ENCODE measurements at places on chromosomes 1 and 21.

- DNase-seq = no peak
These were observed 54.5 kb upstream of the IGSF5 start for GRCh38 chr21:39690454-39690853.

- DNase-seq = no peak
These were observed 83.2 kb downstream of the APP start for GRCh38 chr21:26087223-26087918.

- no peak for DNase-seq
These were observed 28.7 kb upstream of the KCNJ15 start for GRCh38 chr21:38228115-38228514.

DNA sequence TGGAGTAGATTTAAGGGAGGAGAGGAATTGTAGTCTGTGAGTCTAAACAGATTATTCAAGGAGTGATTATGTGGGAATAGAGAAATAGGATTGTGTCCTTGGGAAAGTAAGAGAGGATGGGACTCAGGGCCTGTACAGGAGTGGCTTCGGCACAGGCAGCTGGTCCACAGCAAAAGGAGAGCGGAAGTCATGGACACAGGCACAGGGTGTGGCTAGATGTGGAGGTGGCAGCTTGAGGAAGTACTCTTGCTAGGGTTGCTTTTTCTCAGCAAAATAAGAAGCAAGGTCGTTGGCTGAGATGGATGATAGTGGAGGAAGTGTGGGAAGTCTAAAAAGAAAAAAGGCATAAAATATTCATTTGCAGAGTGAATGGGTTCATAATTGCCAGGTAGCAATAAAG, 18.5 kb upstream of the ZNF648 start:
- no peak for DNase-seq

- no peak for DNase-seq
These were observed 12.6 kb downstream of the ETV3L start for GRCh38 chr1:157087030-157087429.

GRCh38 chr1:230067419-230067870, 407 bp downstream of the GALNT2 start:
- no peak for DNase-seq

GRCh38 chr1:14118691-14119485, 418.9 kb downstream of the PRDM2 start:
- DNase-seq = no peak

- DNase-seq = no peak
These were observed 57.8 kb upstream of the TARBP1 start for GRCh38 chr1:234536741-234537140.

DNA sequence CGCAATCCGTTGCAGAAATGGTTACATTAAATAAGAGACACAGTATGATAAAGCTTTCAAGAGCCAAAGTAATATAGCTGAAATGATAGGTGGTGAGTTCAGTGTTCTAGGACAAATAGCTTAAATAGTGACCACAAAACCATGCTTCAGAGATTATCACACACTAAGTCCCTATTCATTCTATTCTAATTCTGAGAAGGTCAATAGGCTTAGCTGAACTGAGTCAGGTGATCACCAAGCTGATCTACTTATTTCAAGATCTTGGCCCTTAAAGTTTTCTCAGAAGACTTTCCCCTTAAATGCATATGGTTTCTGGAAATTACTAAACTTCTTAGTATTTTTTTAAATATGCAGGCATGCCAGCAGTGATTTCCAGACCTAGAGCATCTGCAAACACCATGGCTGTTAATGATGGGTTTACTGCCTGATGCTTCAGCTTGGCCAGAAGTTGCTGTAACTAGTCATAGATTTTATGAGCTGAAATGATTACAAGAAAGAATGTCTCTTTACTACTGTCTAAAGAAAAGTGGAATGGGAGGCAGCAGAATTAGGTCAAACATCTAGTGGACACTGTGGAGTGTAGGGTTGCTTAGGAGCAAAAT, 242.9 kb downstream of the ST6GALNAC3 start:
- no peak for DNase-seq

DNA sequence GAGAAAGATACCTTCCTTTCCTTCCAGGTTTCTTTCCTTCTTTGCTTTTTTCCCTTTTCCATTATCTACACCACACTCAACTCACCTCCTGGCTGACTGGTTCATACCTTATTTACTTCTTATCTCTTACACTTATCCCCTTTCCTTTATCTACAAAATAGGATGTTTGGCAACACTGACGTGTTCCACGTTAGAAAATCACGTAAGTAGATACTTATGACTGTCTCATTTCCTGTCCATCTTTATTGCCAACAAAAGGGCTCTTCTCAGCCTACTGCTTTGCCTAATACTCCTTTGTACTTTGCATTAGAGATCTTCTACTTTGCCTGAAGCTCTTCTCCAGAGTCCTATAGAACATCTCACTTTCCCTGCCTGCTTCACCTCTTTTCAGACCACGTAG, 25.1 kb downstream of the SYNJ1 start:
- DNase-seq = no peak

DNA sequence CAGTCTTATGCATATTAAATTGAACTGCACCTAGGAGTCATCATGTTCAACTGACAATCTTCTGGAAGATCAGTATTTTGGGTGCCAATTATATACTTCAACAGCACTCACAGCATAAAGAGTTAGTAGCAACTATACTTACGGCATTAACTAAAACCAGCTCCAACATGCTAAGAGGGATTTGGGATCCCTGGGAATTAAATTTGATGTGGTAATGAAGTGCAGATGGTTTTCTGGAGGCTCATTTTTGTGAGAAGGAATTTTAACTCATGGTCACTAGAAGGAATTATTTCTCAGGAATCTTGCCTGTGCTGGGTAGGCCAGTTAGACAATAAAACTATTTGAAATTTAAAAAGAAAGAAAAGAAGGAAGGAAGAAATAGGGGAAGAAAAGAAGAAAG, 18.3 kb downstream of the IFI44 start:
- no peak for DNase-seq

- DNase-seq = no peak
These were observed 64.0 kb upstream of the TARDBP start for GRCh38 chr1:10948463-10948775.

- DNase-seq = no peak
These were observed 357.4 kb upstream of the ADGRL2 start for GRCh38 chr1:81443288-81443687.

- no peak for DNase-seq
These were observed 753 bp downstream of the KIF1B start for GRCh38 chr1:10210841-10211804.

DNA sequence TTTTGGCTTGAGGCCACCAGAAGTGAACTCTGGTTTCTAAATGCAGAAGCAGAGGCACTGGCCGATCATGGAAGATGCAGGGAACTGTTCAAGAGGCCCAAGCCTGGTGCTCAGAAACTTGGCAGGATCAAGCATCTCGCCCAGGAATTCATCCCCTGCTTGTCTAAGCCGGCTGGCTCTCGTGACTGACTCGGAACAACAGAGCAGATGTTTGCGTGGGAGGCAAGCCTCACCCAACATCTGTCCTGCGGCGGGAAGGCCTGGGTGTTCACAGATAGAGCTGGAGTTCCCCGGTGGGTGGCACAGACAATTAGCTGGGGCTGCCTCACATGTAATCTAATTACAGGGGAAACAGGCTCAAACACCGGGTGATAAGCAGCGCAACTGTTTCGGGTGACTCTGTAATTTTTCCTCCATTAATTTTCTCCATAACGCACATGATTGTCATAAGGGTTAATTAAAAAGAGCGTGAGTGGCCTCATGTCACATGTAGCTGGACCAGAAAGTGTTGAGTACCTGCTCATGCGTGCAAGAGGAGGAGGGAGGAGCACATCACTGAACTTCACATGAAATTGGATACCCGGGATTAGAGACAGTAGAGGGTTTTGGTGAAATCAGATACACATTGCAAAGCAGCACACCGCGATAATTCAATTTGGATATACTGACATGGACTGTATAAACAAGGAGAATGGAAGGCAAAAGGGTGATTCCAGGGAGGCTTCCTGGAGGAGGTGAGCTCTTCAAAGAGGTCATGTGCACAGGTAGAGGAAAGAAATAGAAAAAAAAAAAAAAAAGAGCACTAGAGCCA, 180.0 kb downstream of the ETS2 start:
- DNase-seq = no peak

DNA sequence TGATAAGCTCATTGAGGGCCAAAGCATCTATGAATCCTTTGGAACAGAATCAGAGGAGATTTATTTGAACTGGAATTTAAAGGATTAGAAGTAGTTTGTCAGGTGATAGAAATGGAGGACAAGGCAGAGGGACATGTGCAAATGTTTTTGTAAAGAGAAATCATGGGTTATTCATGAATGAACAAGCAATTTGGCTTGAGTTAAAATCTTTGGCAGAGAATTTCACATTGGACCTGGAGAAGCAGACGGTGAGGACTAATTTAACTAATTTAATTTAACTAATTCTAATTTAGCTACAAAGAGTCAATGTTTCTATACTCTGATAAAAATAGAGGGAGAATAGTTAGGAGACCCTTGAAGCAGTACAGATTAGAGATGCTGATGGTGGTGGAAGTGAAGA, 36.3 kb downstream of the SNX7 start:
- DNase-seq = no peak

GRCh38 chr1:30511563-30511962, 211.8 kb downstream of the MATN1 start:
- DNase-seq = no peak

- DNase-seq = no peak
These were observed 24.8 kb downstream of the F11R start for GRCh38 chr1:160996178-160996577.

- no peak for DNase-seq
These were observed 230.0 kb downstream of the COP1 start for GRCh38 chr1:175976865-175977642.

DNA sequence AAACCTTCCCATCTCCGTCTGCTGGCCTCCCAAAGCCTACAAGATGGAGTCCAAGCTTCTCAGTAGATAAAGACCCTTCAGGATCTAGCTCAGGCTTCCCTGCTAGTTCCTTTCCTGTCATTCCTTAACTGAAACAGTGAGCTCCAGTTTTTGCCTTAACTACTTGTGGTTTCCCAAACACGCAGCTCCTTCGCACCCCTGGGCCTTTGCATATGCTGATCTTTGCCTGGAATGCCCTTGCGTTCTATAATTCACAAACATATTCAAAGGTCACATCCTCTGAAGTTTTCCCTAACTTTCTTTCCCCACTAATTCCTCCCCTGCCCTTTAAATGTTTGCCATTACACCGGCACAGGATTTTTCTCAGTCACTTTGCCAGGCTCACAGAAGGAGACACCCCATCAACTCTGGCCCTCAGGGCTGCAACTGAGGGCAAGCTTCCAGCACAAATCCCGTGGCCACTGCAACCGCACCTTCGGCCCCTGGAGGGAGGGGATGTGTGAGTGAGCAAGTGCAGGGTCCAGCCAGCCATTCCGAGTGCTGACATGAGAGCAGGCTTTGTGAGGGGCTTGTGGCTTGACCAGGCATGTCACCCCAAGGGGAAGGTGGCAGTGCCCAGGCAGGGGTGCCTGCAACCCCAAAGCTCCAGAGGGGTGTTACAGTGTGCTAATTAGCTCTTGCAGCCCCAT, 41.3 kb downstream of the RAB3B start:
- DNase-seq = no peak

DNA sequence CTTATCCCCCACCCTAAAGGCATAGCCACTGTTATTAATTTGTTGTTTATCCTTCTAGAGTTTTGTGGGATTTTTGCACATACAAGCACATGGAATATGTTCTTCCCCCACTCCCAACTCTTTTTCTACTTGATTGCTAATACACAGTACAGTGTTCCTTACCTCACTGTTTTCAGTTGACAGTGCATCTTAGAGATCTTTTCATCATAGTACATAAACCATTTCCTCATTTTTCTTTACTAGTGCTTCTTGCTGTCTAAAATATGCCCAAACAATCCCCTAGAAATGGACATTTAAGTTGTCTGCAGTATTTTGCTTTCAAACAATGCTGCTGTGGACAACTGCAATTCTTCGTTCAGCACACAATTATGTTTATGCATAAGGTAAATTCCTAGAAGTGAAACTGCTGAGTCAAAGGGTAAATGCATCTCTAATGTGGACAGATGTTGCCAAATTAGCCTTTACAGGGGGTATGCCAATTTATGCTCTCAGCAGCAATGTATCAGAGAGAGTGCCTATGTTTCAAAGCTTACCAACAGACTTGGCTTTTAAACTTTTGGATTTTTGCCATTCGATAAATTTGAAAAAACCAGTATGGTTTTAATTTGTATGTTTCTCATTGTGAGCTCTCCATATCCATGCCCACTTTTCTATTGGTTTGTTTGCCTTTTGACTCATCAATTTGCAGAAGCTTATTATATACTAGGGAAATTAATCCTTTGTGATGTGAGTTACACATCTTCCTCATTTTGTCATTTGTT, 132.6 kb downstream of the MRPS6 start:
- DNase-seq = no peak

DNA sequence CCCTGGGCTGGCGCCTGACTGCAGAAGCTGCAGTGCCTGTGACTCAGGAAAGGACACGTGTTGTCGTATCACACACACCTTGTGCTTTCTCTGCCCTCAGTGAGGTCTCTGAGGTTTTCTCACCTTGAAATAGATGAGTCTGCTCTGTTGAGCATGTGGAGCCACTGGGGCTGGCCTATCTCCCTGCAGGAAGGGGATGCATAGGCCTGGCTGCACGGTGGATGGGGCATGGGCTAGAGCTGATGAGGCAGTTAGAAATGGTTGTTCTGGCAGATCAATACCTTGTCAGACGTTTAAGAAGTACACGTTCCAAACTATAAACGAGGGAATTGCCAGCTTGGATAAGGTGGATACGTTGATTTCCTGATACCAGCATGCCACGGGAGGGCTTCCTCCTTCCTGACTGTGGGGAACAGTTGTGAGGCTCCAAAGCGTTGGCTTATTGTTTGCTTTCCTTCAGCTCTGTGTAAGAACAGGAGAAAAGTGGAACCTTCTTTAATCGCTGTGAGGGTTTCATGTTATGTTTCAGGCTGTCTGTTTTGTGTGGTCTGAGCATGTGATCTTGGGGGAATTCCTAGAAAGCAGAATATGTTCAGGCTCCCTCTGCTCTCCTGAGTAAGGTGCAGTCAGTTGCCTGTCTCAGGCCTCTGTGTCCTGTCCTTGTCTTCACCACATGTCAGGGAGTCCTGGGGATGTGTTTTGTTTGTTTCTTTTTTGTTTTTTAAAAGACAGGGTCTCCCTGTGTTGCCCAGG, 44.8 kb downstream of the PCNT start:
- DNase-seq = peak; percentile 36

DNA sequence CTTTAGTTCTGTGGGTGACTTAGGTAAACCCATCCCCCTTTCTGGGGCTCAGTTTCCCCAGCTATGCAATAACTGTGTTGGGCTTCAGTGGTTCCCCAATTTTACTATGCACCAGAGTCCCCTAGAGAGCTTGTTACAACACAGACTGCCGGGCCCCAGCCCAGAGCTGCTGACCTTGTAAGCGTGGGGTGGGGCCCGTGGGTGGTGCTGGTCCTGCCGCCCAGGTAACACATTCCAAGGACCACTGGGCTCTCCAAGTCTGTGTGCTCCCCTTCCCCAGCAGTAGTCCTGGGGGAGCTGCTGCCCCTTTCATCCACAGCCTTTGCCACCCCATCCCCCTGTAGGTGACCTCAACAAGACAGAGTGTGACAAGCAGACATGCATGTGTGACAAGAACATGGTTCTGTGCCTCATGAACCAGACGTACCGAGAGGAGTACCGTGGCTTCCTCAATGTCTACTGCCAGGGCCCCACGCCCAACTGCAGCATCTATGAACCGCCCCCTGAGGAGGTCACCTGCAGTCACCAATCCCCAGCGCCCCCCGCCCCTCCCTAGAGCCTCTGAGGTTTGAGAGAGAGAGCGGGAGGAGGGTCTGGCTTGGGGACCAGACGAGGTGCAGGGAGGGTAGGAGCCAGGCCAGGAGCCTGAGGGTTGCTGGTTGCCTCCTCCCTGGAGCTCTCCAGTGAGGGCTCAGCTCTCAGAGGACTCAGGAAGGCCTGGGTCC, 8.9 kb downstream of the PLA2G2F start:
- DNase-seq = no peak

All from thymus (tissue), 14 donors.